ENCODE measurements at places on chromosomes 13 and 19.
A peak's percentile ranks its signal among the peaks of the same experiment; 100 is the strongest.

DNA sequence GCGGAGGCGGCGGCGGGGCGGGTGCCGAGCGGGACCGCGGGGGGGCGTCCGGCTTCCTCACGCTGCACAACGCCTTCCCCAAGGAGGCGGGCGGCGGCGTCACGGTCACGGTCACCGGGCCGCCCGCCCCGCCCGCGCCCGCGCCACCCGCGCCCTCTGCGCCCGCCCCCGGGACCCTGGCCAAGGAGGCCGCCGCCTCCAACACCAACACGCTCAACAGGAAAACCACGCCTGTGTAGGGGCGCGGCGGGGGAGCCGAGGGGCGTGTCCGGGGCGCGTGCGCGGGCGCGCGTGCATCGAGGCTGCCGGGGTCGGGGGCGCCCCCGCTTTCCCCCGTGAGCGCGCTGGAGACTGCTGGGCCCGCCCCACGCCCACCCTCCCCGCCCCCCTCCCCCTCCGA is 8.8 kb upstream of the CACNG6 start:
- H3K27ac ChIP-seq, result no peak overlapping the region
- no peak overlapping the region for H3K4me3 ChIP-seq
- H3K4me1 ChIP-seq, result peaks cover 7% of the 10 kb centered on the region
- peaks cover 32% of the 10 kb centered on the region for H3K27me3 ChIP-seq

DNA sequence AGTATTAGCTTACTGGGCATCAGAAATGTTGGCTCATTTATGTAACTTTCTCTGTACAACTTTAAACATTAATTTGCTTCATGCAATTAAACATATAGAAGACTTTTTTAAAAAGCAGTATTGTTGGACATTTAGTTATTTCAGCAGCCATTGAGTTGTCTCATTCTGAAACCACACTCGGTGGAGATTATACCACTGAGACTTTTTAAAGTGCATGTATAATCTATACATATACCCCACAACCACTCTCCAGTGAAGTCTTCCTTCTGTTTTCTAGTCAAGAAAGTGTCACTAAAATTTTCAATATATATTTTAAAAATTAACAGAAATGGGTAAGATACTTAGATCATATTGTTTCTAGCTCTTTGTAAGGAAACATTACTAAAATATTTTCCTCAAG is 15.5 kb downstream of the SETDB2 start:
- H3K27me3 ChIP-seq, result no peaks in the 10 kb centered on the region
- peaks cover 15% of the 10 kb centered on the region for H3K4me1 ChIP-seq
- no peak overlapping the region for H3K4me3 ChIP-seq
- H3K27ac ChIP-seq, result no peak overlapping the region
- DNase-seq, result no peak
- peaks cover 43% of the 10 kb centered on the region for H3K36me3 ChIP-seq

- H3K27ac ChIP-seq, result no peak overlapping the region
- peaks cover 6% of the 10 kb centered on the region for H3K4me1 ChIP-seq
- peaks cover 9% of the 10 kb centered on the region for H3K27me3 ChIP-seq
- no peaks in the 10 kb centered on the region for H3K36me3 ChIP-seq
These were observed 37.4 kb upstream of the MTIF3 start for GRCh38 chr13:27487776-27488175.

- H3K4me3 ChIP-seq, result no peak overlapping the region
- H3K27ac ChIP-seq, result no peak overlapping the region
- DNase-seq, result no peak
- no peaks in the 10 kb centered on the region for H3K4me1 ChIP-seq
- no peaks in the 10 kb centered on the region for H3K27me3 ChIP-seq
These were observed 532.4 kb downstream of the SLITRK6 start for GRCh38 chr13:85266771-85267170.

GRCh38 chr13:23458989-23459388 is 25.5 kb upstream of the SACS start:
- H3K27ac ChIP-seq, result no peak overlapping the region
- DNase-seq, result no peak
- H3K36me3 ChIP-seq, result no peaks in the 10 kb centered on the region
- H3K27me3 ChIP-seq, result peaks cover 2% of the 10 kb centered on the region
- H3K4me1 ChIP-seq, result no peaks in the 10 kb centered on the region

DNA sequence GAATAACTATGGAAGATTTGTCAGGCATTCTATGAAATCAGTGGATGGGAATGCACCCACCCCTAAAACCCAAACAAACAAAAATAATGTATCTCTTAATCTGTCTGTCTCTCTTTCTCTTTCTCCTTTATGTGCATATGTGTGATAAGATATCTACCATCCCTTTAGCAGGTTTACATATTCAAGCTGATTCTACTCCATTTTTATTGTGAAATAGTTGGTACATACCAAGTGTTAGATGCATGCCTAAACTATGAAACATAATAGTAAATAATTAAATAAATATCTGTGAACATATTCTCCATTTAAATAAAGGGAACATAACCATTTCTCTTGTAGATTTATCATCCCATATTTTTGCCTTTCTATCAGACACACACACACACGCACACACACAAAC is 121.8 kb upstream of the PCDH9 start:
- no peak overlapping the region for H3K4me3 ChIP-seq
- DNase-seq, result no peak
- no peaks in the 10 kb centered on the region for H3K4me1 ChIP-seq
- no peaks in the 10 kb centered on the region for H3K27me3 ChIP-seq
- no peak overlapping the region for H3K27ac ChIP-seq

GRCh38 chr19:38071647-38072046 is 152.4 kb downstream of the DPF1 start:
- H3K4me3 ChIP-seq, result no peak overlapping the region
- no peak for DNase-seq
- no peaks in the 10 kb centered on the region for H3K36me3 ChIP-seq
- H3K4me1 ChIP-seq, result no peaks in the 10 kb centered on the region
- no peaks in the 10 kb centered on the region for H3K27me3 ChIP-seq
- no peak overlapping the region for H3K27ac ChIP-seq

- no peaks in the 10 kb centered on the region for H3K36me3 ChIP-seq
- no peak overlapping the region for H3K4me3 ChIP-seq
- H3K4me1 ChIP-seq, result no peaks in the 10 kb centered on the region
- no peak for DNase-seq
- H3K27ac ChIP-seq, result no peak overlapping the region
These were observed 1277.3 kb downstream of the UQCRFS1 start for GRCh38 chr19:27935669-27936068.

DNA sequence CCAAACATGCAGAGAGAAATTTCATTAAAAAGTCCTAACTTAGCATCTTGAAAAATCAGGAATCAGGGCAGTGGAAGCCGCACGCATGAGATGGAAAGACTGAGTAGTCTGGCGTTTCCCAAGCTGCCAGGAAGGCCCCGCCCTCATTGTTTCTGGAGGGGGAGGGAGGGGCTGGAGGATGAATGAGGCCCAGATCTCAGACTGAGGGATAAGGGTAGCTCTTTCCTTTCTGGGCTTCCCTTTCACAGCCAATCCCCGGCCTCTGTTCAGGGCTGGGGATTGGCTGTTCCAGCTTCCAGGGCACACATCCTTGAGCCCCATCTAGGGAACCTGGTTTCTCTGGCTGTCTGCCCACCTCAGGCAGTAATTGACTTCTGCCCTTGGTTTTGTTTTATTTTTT is 7.3 kb downstream of the C19orf53 start:
- H3K36me3 ChIP-seq, result peaks cover 20% of the 10 kb centered on the region
- H3K4me3 ChIP-seq, result no peak overlapping the region
- H3K27me3 ChIP-seq, result no peaks in the 10 kb centered on the region
- DNase-seq, result no peak
- H3K27ac ChIP-seq, result no peak overlapping the region
- peaks cover 20% of the 10 kb centered on the region for H3K4me1 ChIP-seq

- no peak overlapping the region for H3K27ac ChIP-seq
- no peaks in the 10 kb centered on the region for H3K27me3 ChIP-seq
- DNase-seq, result no peak
- H3K36me3 ChIP-seq, result no peaks in the 10 kb centered on the region
These were observed 122.4 kb upstream of the MAB21L1 start for GRCh38 chr13:35598790-35599369.

- no peak for DNase-seq
- H3K4me1 ChIP-seq, result no peaks in the 10 kb centered on the region
- H3K36me3 ChIP-seq, result no peaks in the 10 kb centered on the region
These were observed 445.5 kb downstream of the EFNB2 start for GRCh38 chr13:106090001-106090400.

DNA sequence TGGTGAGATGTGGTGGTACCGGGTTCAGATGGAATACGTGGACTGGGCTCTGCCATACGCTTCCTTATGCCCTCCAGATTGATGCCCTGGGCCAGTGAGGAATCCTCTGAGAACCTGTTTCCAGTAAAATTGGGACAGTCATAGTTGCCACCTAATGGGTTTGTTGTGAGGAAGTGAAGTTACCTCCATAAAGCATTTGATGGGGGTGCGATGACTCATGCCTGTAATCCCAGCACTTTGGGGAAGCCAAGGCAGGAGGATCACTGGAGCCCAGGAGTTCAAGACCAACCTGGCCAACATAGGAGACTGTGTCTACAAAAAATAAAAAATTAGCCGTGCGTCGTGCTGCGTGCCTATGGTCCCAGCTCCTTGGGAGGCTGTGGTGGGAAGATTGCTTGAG is 4.8 kb downstream of the SNRPA start:
- peaks cover 67% of the 10 kb centered on the region for H3K36me3 ChIP-seq
- peak overlapping the region; percentile 85 for H3K27ac ChIP-seq
- no peaks in the 10 kb centered on the region for H3K27me3 ChIP-seq
- DNase-seq, result no peak
- H3K4me3 ChIP-seq, result peak overlapping the region; percentile 65

GRCh38 chr13:58566176-58566575 is 934.6 kb downstream of the PCDH17 start:
- no peaks in the 10 kb centered on the region for H3K4me1 ChIP-seq
- H3K27ac ChIP-seq, result no peak overlapping the region
- H3K27me3 ChIP-seq, result no peaks in the 10 kb centered on the region
- H3K36me3 ChIP-seq, result no peaks in the 10 kb centered on the region
- DNase-seq, result no peak

- no peaks in the 10 kb centered on the region for H3K36me3 ChIP-seq
- no peak overlapping the region for H3K27ac ChIP-seq
- H3K27me3 ChIP-seq, result no peaks in the 10 kb centered on the region
- no peak for DNase-seq
- no peaks in the 10 kb centered on the region for H3K4me1 ChIP-seq
These were observed 711.5 kb downstream of the PCDH17 start for GRCh38 chr13:58343076-58343475.

DNA sequence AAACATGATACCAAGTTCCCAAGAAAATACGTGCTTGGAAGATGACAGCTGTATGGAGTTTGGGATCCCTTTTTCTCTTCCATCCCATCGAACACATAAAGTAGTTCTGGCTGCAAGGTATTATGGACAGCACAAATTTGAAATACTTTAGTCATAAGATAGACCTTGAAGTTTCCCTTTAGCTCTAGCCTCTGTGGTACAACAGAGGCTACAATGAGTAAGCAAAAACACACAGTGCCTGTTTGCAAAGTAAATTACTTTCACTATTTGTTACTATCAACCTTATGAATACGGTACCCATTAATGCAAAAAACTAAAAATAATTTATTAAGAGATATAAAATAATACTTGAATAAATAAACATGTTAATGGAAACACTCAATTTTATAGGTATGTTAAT is 21.0 kb upstream of the LRCH1 start:
- H3K27me3 ChIP-seq, result peaks cover 3% of the 10 kb centered on the region
- peaks cover 26% of the 10 kb centered on the region for H3K4me1 ChIP-seq

DNA sequence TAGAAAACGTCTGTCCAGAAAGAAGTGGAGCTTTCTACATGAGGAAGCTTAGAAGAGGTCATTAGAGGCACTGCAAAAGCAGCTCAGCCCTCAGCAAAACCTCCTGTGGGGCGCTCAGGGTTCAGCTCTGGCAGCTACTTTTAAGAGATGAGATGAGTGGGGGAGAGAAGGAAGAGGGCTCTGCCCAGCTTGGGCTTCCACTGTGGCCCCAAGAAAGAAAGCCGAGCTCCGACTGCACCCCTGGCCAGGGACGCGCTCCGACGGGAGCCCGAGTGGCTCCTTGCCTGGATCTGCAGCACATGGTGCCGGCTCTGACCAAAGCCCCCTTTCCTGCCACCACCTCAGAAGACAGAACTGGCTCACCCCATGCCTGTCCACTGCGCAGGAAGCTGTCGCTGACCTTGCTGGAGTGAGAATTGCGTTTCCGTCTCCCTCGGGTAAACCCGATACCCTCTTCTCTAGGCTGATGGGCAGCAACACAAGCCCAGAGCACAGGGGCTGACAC is 36.4 kb downstream of the NAXD start:
- peaks cover 8% of the 10 kb centered on the region for H3K4me1 ChIP-seq
- no peak overlapping the region for H3K4me3 ChIP-seq
- no peak overlapping the region for H3K27ac ChIP-seq

- DNase-seq, result no peak
- no peak overlapping the region for H3K27ac ChIP-seq
- no peaks in the 10 kb centered on the region for H3K36me3 ChIP-seq
These were observed 19.9 kb upstream of the DHRS12 start for GRCh38 chr13:51823863-51824262.

GRCh38 chr13:24495151-24495729 is 17.3 kb downstream of the PARP4 start:
- H3K36me3 ChIP-seq, result peaks cover 52% of the 10 kb centered on the region
- no peak overlapping the region for H3K27ac ChIP-seq
- H3K27me3 ChIP-seq, result no peaks in the 10 kb centered on the region
- H3K4me1 ChIP-seq, result no peaks in the 10 kb centered on the region
- DNase-seq, result no peak

GRCh38 chr13:77715233-77715891 is 17.9 kb downstream of the SLAIN1 start:
- no peaks in the 10 kb centered on the region for H3K27me3 ChIP-seq
- H3K4me3 ChIP-seq, result no peak overlapping the region
- H3K36me3 ChIP-seq, result peaks cover 32% of the 10 kb centered on the region
- peak overlapping the region; percentile 47 for H3K27ac ChIP-seq

DNA sequence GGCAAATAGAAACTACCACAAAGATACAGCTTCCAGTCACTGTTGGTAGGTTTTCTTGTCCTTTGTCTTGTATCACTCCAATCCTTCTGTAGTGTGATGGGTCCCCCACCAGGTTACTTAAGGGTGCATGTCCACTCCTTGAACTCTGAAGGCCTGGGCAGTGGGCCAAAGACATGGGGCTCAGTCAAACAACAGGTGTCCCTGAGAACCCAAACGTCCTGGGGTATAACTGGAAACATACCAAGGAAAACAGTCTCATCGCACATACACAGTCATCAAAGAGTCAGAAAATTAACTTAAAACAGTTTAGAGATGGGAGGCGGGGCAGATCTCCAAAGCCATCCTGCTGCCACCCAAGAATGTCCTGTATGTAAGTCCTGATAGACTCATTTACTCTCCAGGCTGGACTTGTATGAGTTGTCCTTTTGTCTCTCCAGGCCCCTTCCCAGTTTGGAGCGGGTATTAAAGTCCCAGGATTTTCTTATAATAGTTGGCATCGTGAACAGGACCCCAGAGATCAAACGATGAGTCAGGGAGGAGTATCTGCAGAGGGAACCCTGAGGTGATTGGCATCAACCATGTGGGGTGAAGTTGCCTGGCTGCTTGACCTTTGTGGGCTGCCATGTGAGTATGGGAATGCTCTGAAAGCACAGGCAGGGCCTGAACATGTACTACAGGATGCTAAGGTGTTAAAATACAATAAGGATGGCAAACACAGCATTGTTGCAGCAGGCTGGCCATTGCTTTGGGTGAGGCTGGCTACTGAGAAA is 613.2 kb upstream of the KLF12 start:
- no peak overlapping the region for H3K27ac ChIP-seq
- H3K27me3 ChIP-seq, result no peaks in the 10 kb centered on the region
- H3K36me3 ChIP-seq, result no peaks in the 10 kb centered on the region
- no peak for DNase-seq
- no peak overlapping the region for H3K4me3 ChIP-seq
